ENCODE measurements at places on chromosomes 1 and 21.

DNA sequence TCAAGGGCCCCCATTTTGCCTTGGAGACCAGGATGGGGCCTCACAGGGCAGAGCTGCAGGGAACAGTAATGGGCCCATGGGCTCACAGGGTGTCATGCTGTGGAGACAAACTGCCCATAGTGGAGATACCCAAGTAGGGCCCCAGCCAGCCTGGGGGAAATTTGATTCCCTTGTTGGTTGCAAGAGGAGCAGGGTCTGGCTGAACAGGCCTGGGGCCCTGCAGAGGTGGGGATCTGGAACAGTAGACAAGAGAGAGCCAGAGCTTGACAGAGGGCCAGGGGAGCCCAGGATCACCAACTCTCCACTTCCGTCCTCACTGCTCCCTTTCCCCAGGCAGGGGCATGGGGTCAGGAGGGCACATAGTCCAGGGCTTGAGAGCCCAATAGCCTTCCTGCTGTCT is 8.7 kb downstream of the S100B start:
- DNase-seq, result no peak

DNA sequence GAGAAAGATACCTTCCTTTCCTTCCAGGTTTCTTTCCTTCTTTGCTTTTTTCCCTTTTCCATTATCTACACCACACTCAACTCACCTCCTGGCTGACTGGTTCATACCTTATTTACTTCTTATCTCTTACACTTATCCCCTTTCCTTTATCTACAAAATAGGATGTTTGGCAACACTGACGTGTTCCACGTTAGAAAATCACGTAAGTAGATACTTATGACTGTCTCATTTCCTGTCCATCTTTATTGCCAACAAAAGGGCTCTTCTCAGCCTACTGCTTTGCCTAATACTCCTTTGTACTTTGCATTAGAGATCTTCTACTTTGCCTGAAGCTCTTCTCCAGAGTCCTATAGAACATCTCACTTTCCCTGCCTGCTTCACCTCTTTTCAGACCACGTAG is 25.1 kb downstream of the SYNJ1 start:
- no peak for DNase-seq

- no peak for DNase-seq
Measured at GRCh38 chr21:25986928-25987327, 183.6 kb downstream of the APP start.

DNA sequence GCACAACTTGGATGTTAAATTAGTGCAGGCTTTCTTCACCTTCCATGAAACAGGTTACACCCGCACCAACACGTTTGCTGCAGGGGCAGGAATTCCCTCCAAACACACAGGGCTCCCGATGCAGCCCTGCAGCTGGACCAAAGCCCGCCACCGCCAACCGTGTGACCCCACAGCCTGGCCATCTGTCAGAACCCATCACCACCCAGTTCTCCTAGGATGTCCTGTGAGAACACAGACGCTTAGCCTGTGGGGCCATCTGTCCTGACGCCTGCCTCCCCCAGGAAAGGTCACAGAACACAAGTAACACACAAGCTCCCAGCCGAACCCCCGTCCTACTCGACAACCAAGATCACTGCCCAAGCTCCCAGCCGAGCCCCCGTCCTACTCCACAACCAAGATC is 108.1 kb downstream of the NPHP4 start:
- DNase-seq, result no peak

- no peak for DNase-seq
Measured at GRCh38 chr1:11684070-11684469, 3.1 kb upstream of the MAD2L2 start.

- DNase-seq, result no peak
Measured at GRCh38 chr1:96715482-96715881, 6.1 kb upstream of the PTBP2 start.

DNA sequence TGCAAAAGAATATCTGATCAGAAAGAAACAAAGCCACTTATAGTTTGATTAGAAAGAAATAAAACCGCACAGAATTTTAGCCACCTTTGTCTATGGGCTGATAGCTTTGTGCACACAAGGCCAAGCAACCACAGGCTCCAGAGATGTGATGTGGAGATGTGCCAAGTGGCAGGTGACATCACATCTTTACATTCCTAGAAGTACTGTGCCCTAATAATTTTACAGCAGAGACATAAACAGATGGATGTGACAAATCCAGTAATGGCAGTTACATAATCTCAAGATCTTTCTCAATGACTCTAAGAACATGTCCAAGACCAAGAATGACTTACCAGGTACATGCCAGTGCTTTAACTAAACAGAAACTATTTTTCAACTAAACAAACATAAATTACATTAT is 159.5 kb downstream of the LTN1 start:
- no peak for DNase-seq

GRCh38 chr1:205150651-205151428 is 29.1 kb upstream of the RBBP5 start:
- no peak for DNase-seq

DNA sequence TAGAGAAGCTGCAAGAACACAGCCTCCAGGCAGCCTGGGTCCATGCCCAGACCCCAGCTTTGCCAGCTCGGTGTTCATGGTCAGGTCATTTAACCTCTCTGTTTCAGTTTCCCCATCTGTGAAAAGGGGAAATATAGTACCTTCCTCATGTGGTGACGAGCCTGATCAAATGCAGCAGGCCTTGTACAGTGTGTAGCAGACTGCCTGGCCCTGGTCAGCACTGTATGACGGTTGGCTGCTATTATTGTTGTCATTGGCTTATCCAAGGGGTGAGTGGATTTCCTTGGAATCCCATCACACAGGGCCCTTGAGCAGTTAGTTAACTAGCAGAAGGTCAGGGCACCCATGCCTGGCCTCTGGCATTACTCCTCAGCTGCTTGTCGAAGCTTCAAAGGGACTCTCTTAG is 6.6 kb upstream of the TMEM51 start:
- DNase-seq, result no peak

DNA sequence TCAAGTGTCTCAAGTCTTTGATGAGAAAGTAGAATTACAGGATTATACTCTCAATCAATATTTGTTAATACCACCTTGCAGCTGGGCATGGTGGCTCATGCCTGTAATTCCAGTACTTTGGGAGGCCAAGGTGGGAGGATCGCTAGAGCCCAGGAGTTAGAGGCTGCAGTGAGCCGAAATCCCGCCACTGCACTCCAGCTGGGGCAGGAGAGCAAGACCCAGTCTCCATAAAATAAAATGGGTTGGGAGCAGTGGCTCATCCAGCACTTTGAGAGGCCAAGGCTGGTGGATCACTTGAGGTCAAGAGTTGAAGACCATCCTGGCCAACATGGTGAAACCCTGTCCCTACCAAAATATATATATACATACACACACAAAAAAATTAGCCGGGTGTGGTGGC is 1.2 kb upstream of the NCMAP start:
- DNase-seq, result no peak

- DNase-seq, result no peak
Measured at GRCh38 chr1:112250892-112251291, 145.1 kb upstream of the CTTNBP2NL start.

DNA sequence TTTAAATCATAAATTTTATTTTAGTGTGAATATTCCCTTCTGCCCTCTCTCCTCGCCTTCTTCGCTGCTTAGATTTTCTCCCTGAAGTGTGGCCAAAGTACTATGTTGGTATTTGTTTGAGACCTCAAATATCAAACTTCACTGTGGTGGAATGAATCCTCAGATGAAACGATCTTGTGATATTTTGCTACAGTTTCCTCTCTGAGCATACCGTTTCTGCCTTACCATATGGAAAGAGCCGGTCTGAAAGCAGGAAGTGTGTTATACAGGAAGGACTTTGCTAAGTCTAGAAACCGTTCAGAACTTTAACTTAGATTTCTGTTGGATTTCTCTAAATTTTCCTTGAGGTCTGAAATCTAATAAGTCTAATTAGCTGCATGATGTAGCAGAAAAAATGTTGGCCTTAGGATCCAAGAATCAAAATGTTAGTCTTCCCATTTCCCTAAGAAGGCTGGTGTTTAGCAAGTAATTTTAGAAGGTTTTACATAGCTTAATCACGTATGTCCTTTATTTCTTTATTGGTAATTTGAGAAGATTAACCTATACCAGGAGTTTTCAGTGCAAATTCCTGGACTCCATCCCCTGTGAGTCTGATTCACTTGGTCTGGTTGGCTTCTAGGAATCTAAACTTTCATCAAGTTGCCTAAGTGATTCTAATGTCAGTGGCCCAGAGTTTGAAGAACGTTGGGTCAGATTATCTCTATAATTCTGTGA is 30.7 kb downstream of the SDCCAG8 start:
- DNase-seq, result no peak

- DNase-seq, result no peak
Measured at GRCh38 chr1:174800876-174801275, 198.9 kb upstream of the CACYBP start.

DNA sequence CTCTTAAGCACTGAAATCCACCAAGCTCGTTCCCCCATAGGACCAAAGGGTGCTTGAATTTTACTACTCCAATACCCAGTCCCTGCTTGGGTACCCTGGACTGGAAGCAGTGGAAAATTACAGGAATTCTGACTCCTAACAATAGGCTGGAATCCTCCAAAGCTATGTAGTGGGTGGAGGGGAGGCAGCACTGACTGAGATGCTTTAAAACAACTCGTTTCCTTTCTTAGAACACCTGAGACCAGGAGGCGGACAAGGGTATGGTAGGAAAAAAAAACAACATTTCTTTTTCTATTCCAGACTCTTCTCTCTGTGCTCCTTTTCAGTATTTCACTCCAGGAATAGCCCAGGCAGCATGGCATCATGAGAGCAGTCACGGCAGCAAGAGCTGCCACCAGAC is 2.3 kb downstream of the PEF1 start:
- no peak for DNase-seq

GRCh38 chr1:2859881-2860430 is 58.5 kb upstream of the TTC34 start:
- no peak for DNase-seq

- DNase-seq, result no peak
Measured at GRCh38 chr21:40043423-40043822, 176.2 kb downstream of the PCP4 start.

- DNase-seq, result peak; percentile 27
Measured at GRCh38 chr1:42747125-42747524, 7.1 kb upstream of the CLDN19 start.

- DNase-seq, result no peak
Measured at GRCh38 chr1:74674278-74675048, 871 bp upstream of the ERICH3 start.

DNA sequence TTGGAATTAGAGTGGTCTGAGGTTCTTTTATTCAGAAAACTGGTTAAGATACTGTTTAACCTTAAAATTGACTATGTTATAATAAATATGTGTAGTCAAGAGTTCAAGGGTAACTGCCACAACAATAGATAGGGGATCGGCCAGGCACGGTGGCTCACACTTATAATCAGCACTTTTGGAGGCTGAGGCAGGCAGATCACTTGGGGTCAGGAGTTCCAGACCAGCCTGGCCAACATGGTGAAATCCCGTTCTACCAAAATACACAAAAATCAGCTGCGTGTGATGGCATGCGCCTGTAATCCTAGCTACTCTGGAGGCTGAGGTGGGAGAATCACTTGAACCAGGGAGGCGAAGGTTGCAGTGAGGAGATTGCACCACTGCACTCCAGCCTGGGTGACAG is 39.5 kb downstream of the PDC start:
- no peak for DNase-seq

GRCh38 chr1:27627061-27627460 is 7.9 kb downstream of the FGR start:
- DNase-seq, result no peak

DNA sequence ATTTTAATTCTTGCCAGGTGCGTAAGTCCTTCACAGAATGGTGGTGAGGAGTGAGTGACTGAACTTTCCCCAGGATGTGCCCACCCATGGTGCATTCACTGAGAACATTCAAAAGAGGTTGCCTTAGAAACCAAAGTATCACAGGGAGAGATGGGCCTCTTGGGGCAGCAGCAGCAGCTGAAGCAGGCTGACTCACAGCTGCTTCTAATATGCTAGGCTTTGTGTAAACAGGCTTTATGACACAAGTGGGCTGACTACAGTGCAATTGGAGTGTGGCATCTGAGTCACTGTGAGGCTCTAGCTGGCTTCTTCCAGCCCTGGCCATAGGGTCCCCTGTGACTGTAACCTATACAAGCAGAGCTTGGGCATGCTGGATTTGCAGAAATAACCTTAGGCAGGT is 12.6 kb downstream of the PIGP start:
- DNase-seq, result no peak

- DNase-seq, result no peak
Measured at GRCh38 chr1:221886743-221887414, 145.0 kb upstream of the DUSP10 start.

DNA sequence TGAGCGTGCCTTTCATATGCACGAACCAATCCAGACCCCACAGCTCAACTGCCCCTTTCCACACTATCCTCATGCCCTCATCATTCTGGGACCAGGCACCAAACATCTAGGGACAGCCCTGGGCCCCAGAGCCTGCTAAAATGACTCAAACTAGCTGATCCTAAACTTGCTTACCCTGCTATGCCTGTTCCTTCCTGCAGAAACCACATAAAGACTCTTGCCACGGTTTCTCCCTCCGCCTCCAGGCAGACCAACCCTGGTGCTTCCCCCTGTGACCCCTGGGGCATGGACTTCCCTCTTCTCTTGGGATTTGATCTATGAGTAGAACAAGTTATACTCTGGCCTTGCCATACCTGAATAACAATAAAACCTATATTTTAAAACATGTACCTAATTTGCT is 138.0 kb upstream of the CD34 start:
- DNase-seq, result no peak

DNA sequence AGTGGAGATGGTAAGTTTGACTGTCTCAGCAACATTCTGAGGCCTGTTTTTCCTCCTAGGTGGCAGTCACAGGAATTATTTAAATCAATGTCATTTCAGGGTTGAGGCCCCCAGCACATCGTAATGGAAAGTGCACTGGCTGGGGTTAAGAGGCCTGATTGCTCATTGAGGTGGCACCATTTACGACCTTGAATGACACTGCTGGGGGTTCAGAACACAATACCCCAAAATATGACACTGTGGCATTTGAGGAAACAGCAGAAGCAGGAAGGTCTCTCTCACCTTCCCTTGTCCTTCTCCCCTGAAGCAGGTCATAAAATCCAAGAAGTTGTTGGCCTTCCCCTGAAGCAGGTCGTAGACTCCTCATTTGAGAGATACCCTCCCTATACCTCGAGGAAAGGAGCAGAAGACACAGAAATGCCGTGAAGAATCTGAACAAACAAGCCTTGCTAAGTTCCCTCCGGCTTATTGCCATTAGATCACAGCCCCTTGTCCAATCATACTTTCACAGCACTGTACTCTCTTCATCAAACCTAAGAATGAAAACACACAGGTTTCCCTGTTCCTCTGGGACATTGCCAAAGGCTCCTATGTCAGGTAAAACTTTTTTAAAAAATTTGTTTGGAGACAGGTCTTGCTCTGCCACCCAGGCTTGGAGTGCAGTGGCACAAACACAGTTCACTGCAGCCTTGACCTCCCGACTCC is 71.3 kb downstream of the S1PR1 start:
- no peak for DNase-seq

GRCh38 chr1:27509127-27510080 is 19.4 kb upstream of the WASF2 start:
- DNase-seq, result no peak

DNA sequence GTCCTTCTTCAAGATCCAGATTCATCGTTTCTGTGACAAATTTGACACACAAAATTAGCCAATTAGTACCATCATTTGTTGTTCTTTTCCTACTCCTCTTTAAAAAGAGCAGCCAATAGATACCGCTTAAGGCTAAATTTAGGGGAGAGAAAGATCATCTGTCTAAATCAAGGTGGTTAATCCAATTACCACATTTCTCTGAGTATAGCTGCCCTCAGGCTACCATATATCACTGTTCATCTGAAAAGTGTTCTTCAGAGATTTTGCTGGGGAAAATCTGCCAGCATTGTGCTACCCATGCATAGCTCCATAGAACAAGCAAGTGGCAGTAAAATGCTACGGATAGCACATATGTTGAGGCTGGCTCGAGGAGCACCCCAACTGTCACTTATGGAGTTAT is 110.3 kb upstream of the ESRRG start:
- no peak for DNase-seq

Data from stimulated activated CD8-positive, alpha-beta memory T cell treated with anti-CD3 and anti-CD28 coated beads, Interleukin-4, amount 100 ng/mL, for 24 hours (primary cell).